Stimulated activated CD4-positive, alpha-beta T cell treated with anti-CD3 and anti-CD28 coated beads, Interleukin-2, amount 100 ng/mL, for 4 hours (primary cell): ENCODE measurements at places on chromosomes 11 and 22.

- no peak for DNase-seq
Observed at GRCh38 chr11:10490398-10491241, 35.6 kb downstream of the AMPD3 start.

DNA sequence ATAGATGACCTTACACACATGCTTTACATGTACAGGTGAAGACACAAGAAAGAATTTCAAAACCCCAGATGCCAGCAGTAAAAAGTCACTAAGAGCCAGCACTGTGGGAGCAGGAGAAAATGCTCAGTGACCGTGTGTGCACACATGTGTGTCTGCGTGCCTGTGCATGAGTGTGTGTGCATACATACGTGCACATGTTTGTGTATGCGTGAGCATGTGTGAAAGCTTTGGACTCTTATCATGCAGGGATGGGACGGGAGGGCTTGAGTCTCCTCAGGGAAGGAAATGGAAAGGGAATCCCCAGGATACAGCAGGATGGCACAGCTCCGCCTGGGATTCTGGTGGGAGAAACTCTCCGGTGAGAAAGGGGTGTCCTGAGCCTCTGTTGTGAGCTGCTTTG lies 121.5 kb upstream of the B3GAT1 start:
- no peak for DNase-seq

DNA sequence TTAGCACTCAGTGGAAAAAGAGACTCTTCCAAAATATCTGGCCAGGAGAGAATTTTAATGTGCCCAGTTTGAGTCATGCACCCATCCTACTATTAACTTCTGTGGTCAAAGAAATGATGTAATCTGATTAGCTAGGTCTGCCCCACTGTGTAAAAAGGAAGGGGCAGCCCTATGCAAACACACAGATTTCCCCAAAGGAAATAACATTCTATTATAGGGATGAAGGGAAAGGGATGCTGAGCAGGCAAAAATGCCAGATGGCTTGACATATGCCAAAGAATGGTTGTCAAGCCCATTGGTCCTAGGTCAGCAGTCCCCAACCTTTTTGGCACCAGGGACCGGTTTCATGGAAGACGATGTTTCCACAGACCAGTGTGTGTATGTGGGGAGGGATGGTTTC lies 43.3 kb upstream of the PAK1 start:
- DNase-seq, result no peak

DNA sequence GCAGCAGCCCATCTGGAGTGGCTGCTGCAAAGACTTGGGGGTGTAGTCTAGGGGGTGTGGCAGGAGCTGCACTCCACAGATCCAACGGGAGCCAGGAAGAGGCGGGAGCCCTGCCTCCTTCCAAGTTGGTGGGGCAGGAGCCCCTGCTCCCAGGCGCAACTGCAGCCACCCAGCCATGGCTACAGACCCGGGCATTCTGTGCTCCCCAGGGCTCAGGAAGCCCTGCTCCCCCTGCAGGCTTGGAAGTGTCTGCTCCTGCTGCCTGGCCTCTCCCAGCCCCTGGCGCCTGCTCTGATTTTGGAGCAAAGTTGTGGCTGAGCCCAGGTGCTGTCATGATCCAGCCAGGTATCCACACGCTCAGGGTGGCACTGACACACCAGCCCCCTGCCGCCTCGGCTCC lies 58.5 kb downstream of the CCDC34 start:
- no peak for DNase-seq

DNA sequence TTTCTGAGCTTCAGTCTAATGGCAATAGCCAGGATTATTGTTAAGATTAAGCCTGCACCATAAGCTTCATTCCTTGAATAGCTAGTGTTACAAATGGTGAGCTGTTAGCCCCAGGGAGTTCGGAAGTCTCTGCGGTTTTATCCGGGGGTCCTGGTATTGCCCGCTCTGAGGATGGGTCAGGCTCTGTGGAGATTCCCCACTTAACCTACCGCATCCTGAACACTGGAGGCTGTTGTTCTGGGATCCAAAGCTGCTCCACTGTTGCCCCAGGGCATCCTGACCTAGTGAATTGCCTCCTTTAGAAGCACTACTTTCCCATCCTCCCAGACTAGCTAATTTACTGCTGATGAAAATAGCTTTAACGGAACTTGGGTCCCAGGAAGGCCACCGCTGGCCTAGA lies 14.5 kb upstream of the PEX26 start:
- DNase-seq, result no peak

GRCh38 chr11:16225623-16226022 lies 130.7 kb downstream of the SOX6 start:
- no peak for DNase-seq

DNA sequence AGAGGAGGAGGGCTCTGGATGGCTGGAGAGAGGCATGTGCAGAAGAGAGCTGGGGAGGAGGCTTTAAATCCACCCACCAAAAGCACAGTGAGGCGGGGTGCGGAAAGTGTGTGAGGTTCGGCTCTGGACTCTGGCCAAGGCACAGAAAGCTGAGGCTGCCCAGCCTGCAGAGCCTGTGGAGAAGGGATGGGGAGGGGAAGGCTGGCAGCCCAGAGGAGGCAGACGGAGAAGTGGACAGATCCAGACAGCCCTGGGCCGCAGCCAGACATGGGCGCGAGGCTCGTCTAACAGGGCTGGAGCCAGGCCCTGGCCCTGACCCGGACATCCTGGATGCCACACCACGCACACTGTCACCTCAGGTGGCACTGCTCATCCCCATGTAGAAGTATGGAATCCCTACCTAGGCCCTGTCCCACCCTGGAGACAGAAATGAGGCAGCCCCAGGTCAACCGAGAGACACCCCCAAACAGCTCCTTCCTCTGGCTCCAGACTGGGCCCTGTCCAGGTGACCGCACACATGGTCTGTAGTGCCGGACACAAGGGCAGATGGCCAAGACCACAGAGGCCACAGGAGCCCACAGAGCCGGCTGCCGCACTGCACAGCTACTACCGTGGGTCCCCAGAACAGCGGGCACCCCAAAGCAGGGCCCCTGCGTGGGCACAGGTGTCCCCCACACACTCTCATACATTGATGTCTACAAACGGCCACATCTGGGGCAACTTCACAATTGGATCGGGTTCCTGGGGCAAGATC lies 16.6 kb upstream of the MOB2 start:
- no peak for DNase-seq

DNA sequence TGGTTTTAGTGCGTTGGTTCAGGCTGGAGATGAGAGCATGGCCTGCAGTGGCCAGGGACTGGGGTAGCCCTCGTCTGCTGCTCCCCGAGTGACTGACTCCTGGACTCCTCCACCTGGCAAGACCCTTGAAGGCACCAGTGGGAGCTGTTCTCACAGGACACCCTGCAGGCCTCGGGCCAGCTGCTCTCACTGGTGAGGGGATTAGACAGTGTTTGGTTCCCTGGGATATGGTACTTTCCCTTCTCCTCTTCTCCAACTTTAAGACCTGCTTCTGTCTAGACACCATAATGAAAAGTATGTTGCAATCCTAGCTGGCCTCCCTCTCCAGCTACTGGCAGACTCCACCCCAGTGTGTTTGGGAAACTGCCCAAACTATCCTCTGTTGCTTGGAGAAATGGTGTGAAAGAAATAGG lies 168.8 kb upstream of the CADM1 start:
- no peak for DNase-seq

DNA sequence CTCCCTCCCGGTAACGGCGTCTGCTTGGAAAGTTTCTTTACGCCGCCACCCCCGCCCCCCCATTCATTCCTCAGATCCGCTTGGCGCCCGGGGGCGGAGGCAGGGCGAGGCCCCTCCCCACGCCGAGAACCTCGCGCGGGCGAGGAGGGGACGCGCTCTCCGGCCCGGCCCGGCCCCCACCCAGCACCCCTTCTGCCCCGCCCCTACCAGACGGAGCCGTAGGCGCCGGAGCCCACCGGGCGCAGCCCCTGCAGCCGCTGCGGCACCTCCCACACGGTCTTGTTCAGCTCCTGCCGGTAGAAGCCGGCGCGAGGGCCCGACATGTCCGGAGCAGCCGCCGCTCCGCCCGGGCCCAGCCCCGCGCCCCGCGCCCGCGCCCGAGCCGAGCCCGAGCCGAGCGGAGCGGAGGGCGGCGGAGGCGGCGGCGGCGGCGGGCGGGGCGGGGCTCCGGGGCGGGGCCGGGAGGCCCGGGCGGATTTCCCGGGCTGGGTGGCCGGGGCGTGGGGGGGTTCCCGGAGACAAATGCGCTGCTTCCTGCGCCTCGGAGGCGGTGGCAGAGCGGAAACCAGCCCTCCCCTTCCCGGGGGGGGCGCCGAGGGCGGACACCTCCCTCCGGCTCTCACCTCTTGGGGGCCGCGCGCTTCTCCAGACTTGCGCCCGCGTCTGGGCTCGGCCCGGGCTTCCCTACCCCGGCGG lies at the start of gene MAPK11:
Gene MAPK11 (minus strand): TSS at position 411 of the 696 bp plus-strand sequence. CDS start 88 bp downstream, at position 323.
- peak; percentile 74 for DNase-seq
